ENCODE measurements at places on chromosomes 5 and 9.
A peak's percentile ranks its signal among the peaks of the same experiment; 100 is the strongest.

- no peak for DNase-seq
These were observed 30.4 kb downstream of the SEMA5A start for GRCh38 chr5:9515436-9515835.

DNA sequence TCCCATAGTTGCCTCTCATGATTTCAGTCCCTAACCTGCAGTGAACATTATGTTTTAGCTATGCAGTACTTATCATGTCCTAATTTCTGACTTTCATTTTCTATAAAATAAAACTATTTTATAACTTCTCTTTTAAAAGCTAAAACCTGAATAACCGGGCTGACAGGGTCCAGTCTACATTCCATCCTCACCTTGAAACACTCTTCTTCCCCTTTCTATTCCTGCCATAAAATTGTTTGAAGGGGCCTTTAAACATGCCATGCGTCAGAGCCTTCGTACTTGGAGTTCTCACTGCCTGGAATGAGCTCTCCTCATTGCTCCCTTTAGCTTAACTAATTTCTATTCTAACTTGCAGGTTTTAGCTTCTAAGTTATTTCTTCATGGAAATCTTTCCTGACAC, 143.0 kb upstream of the PRLR start:
- DNase-seq, result no peak

DNA sequence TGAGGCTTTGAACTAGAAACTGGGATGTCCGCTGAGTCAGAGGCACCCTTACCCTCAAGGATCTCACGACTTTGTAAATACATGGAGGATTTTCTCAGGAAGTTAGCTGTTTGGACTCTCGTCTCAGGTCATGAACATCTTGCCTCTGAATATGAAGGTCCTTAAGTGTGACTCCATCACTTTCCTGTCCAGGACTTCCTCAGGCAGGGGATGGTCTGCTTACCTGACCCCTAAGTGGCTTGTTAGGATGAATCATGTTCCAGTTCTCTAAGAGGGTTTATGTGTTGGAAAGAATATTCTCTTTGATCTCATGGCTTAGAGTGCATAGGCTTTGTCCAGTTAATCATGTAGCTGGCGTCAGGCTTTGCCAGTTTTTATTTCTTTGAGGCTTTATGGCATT, 511.7 kb upstream of the KLF4 start:
- DNase-seq, result no peak

- no peak for DNase-seq
These were observed 45.8 kb downstream of the MOCS2 start for GRCh38 chr5:53063791-53064190.

DNA sequence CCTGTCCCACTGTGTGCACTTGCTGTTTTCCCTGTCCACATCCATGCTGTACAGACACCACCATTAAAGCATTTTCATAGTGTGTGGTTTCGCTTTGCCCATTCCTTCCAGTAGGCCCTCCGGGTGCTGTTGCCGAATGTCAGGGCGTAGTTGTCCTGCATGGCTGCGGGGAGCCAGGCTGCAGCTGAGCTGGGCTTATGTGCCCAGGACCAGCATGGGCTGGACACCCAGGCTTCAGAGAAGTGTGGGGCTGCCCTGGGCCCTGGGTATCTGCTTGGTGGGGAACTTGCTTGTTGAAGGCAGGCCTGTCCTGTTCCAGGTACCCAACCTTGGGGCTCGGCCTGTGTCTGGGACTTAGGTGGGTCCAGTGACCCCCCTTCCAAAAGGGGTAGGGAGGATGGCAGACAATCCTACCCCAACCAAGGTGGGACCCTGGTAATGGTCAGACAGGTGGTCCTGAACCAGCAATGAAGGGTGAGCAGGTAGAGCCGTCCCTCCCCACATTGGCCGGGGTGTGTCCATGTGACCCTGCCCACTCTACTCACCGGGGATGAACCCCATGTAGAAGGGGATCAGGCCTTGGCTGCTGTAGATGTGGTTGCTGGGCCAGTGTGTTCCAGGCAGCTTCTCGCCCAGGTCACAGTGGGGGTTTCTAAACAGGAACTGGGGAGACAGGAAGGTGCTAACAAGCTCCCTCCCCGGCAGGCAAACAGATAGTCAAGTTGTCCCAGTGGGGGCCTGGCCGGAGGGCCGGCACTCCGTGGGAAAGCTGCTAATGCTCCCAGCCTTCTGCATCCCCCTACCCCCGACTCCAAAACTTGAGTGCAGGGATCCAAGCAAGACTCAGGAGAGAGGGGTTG, 2.8 kb downstream of the TUBB4B start:
- no peak for DNase-seq

GRCh38 chr5:142107036-142107735, 1.4 kb upstream of the NDFIP1 start:
- no peak for DNase-seq

- DNase-seq, result no peak
These were observed 69.8 kb downstream of the FAM78A start for GRCh38 chr9:131206495-131206894.

DNA sequence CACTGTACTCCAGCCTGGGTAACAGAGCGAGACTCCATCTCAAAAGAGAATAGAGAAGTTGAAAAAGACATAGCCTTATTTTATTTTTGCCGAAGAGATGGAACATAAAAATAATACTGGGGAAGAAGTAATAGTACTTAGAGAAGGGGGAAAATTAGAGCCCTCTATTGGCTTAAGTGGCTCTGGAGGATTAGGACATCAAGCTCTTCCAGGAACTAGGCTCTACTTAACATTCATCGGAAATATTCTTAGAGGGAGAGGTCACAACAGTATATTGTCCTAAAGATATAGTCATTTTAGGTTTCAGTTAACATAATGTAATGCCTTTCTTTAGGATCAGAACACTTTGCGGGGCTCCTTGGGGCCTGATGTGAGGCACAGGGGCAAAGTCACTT, 86.0 kb upstream of the PLPP1 start:
- no peak for DNase-seq

- no peak for DNase-seq
These were observed 121.1 kb downstream of the NUDT12 start for GRCh38 chr5:103441523-103441922.

DNA sequence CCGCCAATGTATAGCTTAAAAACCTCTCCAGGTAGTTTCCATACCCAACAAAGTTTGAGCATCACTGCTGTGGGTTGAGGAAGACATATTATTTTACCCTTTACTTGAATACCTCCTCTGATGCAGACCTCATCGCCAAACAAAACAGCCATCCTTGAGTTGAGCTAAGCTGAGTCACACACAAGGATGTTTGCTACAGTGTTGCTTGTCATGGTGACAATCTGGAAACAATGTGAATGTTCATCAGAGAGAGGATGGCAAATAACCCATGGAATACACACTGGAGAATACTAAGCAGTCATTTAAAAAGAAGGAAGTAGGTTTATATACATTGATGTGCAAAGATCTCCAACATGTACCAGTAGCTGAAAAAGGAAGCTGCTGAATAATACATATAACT, 41.1 kb upstream of the TCF7 start:
- no peak for DNase-seq

DNA sequence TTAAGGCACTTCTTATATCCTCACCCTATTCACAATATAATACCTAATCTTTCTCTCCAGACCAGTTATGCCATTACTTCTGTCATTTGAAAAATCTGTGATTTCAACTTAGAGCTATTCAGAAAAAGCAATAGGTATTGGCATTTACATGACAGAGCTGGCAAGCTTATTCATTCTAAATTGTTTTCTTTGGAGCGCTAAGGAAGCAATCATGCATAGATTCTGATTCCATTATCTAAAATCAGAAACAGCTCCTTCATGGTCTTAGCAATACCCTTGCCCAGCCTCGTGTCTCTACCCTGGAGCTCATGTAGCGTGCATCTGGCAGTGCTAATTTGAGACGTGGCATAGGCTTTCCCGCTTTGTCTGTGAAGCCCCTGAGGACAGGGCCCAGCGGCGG, 4.5 kb downstream of the SLC1A1 start:
- DNase-seq, result no peak

GRCh38 chr5:123151227-123151909, 62.3 kb downstream of the PRDM6 start:
- DNase-seq, result no peak

DNA sequence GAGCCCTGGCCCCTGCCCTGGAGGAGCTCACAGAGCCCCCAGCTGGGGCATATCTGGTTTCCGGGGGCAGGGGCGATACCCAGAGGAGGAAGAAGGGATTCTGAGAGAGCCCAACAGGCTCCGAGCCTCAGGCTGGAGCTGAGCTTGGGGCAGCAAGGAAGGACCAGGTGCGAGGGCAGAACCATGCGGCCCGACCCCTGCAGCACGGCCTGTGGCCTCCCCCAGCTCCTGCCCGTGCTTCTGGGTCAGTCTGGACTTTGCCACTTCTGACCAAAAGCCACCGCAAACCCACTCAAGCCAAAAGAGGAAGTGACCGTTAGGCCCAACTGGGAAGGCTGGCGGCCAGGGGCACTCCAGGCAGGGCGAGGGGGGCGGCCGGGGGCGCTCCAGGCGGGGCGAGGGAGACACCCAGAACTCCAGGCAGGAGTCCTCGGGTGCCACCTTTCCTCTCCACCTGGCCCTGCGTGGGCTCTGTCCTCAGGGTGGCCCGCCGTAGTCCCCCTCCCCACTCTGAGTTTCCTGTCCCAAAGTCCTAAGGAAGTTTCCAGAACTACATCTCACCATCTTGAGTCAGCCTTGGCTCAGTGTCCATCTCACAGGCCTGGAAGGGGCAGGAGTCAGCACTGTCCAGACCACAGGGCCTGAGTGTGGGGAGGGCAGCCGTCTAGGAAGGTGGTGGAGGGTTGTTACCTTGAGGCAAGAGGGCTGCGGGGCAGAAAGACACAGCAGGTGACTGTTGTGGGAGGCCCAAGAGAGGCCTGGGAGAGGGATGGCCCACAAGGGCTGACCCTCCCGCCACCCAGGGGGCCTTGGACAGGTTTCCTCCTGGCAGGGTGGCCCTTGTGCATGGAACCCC, 946 bp upstream of the LTC4S start:
- no peak for DNase-seq

- peak; percentile 55 for DNase-seq
These were observed 197.7 kb downstream of the MCTP1 start for GRCh38 chr5:95086927-95087815.

GRCh38 chr9:134144801-134145200, 8.9 kb downstream of the WDR5 start:
- DNase-seq, result no peak

GRCh38 chr9:13778631-13779030, 499.1 kb upstream of the MPDZ start:
- no peak for DNase-seq

DNA sequence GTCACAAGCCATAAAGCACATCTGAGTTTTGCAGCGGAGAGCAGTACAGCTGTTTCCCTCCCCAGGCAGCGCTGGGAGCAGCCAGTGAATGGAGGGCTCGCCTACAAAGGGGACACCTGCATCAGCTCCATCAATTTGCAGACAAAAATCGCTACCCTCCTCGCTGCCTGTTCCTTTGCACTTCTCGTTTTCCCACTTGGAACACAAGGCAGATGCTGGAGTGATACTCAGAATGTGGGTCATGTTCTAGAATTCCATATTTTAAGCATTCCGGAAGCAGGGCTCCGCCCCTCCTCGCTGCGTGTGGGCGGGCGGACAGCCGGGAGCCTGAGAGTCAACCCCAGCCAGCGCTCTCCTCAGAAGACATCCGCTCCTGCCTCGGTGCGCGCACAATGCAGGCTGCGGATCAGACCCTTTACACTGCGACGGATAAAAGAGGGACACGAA, 92.1 kb downstream of the LMNB1 start:
- no peak for DNase-seq

GRCh38 chr5:75439276-75439675, 72.2 kb downstream of the CERT1 start:
- no peak for DNase-seq

DNA sequence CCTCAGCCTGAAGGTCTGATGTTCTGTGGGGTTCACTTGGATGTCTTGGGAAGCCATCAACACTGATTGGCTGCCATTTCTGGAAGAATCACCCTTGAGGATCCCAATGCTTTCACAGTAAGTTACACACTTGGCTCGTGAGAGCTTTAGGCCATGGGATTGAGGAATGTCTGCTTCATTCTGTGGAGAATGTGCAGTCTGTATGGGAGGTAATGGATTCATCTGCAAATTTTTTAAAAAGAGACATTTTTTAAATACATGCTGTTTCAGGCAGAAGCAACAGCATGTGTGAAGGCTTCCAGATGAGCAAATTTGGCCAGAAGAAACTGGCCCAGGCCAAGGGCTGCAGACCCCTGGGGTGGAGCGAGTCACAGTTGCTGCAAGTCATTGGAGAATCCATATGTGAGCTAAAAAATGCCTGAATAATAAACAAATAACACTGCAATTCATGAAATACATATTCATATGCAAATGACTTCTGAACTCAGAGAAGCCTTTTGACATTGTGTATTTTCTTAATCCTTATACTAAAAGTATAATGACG, 146.3 kb upstream of the RASEF start:
- DNase-seq, result no peak

DNA sequence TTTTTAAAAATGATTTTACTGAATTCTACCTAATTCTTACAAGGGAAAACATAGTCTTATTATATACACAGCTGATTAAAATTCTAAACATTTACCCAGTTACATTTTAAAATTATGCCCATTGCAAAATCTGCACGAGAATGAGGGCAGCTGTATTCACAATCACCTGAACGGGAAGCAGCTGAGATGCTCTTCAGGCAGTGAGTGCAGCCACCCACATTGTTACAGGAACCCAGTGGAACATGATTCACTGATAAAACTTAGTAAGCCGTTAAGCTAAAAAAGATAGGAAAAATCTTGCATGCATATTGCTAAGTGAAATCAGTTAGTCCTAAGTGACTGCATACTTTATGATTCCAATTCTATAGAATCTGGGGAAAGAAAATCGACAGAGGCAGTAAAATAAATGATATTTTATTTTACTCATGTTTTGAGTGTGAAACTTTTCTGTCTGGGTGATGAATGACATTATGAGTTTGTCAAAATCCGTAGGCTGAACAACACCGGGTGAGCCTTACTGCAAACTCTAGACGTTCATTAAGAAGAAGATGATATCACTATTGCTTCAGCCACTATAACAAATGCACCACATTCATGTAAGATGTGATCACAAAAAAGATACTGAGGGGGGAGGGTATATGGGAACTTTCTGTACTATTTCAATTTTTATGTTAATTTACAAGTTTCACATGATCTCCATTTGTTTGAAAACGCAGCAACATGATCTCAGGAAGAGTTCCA, 39.1 kb upstream of the FLT4 start:
- DNase-seq, result no peak

- DNase-seq, result no peak
These were observed 202.4 kb upstream of the CDH9 start for GRCh38 chr5:27240791-27241190.

DNA sequence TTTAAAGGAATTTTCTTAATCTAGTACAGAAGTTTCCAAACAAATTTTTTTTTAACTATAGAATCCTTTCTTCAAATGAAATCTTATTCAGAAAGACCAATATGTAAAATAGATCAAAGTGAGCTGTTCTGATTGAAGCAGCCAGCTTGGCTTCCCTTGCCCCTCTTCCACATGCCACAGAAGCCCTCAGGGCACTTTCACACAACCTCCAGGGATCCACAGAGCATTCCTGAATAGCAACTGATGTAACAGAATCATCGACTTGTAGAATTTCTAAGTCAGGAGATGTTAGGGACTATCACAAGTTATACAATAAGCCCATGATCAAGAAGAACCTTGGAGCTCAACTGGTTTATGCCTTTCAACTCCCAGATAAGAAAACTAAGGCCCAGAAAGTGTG, 427.8 kb upstream of the C9orf72 start:
- DNase-seq, result no peak

Measured in GDM1 (cell line).